ENCODE measurements at places on chromosomes 6 and 20. TPM values are rescaled to one million over a fixed set of nuclear protein-coding genes. Genes with fewer than 3 reads are reported as not detected.

COQ3 gene
- 8.9 TPM for total RNA-seq

CLIC5 gene
- total RNA-seq: not detected

RPRD1B gene
- total RNA-seq: 36.0 TPM

SPACA1 gene
- not detected for total RNA-seq

OXT gene
- not detected for total RNA-seq

CASS4 gene
- 0.49 TPM for total RNA-seq

DNA sequence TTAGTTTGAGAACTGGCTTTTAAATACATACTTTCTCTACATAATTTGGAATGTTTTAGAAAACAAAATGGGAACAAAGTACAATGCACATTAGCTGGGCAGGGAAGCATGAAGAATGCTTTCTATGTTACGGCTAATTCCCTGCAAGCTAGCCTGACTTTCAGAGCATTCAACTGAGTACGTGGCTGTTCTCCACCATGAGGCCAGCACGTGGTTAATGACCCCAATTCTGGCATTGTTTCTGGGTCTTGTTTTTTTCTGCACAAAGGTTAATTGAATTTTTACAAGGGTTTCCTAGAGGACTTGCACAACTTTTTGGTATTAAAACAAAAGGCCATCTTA lies 208.6 kb upstream of the AGPAT4 start:
- no peak for DNase-seq

DNA sequence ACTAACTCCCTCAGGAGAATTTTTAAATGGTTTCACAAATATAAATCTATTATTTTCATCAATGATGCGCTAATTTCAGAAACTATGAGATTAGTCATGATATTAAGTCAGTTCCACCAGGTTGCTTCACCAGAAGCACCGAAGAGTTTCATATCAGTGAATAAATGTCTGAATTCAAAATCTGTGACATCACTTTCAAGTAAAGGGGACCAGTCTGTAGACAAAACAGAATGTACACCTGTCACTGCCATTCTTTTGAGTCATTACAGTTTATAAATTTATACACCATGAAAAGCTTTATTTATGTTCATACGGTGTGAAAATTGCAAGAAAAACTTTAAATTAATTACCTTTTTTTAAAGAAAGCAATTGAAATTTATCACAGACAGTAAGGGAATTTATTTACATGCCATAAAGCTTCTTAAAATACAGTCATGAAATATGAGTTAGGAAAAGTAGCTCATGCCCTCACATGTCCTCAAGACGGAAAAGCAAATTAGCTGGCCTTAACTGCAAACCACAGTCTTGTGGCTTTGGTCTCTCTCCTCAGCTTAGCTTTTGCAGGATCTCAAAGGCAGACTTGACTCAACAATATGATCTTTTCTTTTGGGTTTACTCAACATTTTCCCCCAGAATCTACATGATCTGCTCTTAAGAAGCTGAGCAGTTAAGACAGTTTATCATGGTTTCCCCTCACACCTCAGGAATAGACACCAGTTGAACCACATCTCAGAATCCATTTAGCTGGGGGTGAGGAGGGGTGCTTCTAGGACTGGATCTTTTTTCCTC lies 177.7 kb upstream of the MCHR2 start:
- no peak for DNase-seq

DNA sequence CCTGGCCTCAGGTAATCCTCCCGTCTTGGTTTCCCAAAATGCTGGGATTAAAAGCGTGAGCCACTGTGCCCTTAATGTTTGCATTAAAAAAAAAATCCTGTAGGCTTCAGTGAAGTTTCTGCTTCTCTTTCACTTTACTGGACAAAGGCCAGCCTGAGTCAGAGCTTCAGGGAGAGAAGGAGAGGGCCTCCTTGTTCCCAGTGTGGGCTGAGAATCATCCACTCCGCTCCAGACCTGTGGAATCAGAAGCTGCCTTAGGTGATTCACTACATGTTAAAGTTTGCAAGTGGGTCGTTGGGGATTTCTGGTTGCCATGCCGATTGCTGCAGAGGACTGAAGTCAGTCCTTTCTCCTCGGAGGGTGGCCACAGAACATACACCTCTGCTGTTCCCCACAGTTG lies 113.3 kb upstream of the EEF1E1 start:
- peak; percentile 47 for DNase-seq

DNA sequence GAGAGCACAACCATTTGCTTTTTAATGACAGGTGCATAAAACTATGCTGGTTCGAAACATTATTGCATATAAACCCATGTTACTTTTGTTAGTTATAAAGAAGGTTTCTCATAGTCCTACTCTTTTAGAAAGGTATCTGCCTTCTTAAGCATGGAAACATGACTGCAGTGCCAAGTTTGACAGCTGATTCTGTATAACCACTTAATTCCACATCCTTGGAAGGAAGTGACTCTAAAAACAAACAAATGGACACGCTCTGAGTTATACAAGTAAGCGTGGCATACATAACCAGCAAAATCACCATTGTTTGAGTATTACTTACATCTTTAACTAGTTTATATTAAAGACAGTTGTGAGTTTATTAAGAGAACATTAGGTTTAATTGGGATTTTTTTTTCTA lies 125.0 kb upstream of the HDGFL1 start:
- DNase-seq: no peak

- DNase-seq: no peak
Observed at GRCh38 chr6:24387818-24388217, 14.9 kb upstream of the MRS2 start.

GRCh38 chr6:42783177-42783875 lies 1.5 kb downstream of the BICRAL start:
- DNase-seq: peak; percentile 73

DNA sequence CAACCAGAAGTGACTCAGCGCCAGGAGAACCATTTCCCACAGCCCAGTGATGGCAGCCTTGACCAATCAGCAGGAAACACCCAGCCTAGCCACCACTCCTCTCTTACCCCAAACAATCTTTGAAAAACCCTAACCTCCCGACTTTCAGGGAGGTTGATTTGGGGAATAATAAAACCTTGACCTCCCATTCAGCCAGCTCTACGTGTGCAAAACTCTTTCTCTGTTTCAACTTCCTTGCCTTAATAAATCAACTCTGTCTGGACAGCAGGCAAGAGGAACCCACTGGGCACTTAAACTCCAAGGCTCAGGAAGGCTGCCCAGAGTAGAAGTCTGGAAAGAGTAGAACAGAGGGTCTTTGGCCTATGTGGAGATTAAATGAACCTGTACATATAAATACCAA lies 35.0 kb downstream of the SERPINB1 start:
- no peak for DNase-seq

DNA sequence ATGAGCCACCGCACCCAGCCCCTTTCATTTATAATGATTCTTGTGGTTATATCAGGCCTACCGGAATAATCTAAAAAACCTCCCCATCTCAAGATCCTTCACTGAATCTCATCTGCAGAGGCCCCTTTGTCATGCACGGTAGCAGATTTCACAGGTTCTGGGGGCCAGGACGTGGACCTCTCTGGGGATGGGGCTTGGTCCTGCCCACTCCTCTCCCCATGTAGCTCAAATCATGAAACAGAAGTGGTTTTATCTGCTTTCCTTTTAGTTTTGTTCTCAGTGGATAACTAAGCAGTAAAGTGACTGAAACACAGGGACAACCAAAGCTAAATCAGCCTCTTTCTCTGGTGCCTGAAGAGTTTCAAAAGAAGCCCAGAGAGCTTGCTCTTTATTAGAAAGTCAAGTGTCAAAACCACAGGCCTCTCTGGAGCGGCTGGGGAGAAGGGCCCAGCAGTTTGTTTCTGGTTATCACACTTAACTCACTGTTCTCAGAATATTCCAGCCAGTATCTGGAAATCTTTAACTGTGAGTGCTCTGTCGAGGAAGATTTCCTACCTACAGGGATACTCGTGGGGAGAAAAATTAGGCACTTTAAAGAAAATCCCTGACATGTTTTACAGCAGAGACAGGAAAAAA lies 60.6 kb upstream of the FAM184A start:
- DNase-seq: no peak

DNA sequence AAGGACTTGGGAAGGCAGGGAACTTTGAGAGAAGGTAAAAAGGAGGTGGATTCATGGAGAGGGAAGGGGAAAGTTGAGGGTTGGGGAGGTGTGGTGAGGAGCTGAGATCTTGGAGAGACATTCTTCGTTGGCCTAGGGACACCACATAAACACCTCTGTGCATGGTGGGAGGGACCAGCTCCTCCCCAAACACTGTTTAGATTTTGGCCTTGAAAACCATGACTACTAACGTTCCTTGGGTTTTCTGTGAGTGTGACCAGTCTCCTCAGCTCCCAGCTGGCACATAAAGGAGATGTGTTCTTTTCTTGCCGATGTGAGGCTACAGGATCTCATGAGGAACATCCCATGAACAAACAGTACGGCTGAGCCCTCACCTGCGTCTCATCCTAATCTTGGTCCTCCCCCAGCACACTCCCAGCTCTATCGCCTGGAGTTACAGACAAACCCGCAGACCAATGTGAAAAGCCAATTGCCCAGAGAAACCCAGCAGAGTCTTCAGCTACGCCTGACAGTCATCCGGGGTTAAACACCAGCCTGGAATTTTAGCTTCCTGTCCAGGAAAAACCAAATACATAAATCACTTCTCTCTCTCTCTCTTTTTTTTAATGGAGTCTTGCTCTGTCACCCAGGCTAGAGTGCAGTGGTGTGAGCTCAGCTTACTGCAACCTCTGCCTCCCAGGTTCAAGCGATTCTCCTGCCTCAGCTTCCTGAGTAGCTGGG lies 22.0 kb upstream of the DDR1 start:
- DNase-seq: no peak

DNA sequence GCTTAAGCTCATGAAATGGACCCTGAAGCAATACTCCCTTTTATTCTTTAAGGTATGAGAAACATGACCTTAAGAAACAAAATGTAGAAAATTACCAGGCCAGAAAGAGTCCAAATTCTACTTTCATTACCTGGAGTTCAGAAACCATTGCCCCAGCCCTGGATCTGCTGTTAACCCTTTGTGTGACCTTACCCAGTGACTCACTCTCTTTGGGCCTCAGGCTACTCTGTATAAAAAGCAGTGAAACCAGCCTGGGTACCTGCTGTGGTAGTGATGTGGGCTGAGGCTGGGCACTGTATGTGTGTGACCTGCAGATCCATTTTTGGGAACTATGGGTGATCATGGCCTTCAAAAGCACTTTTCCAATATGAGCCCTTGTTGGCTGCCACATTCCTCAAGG lies 47.2 kb downstream of the SLC9A8 start:
- no peak for DNase-seq

DNA sequence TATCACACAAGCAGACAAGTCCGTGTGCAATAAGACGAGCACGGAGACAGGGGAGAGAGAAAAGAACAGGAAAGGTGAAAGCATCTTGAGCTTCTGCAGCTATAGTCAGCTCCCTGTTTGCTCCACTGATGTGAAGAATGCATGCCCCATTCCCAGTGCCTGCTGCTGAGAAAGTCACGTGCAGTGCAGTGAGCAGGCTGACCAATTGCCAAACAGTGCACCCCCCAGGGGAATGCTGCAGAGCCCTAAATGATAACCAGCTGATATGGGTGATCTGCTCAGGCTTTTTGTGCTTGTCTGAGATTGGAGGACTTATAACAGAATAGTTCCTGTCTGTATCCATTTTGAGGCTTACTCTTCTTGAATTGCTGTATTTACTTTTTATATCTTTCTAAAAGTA lies 121.5 kb downstream of the PACRG start:
- no peak for DNase-seq

GRCh38 chr6:158361068-158361467 lies 48.8 kb downstream of the TULP4 start:
- no peak for DNase-seq

DNA sequence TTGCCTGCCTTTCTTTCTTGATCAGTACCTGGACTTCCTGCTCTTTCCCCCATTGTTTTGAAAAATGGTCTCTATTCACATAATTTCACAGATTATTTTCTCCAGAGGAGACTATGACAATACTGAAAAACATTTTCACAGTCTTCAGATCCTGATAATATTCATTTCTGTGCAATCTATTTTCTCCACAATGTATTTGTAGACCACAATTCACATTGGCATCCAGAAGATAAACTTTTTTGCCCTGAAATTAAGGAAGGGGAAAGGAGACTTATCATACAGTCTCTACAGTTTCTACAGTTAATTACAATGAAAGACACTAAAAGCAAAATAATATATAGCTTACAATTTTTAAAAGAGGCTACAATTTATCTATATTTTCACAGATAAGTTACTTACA lies 18.4 kb downstream of the LCA5 start:
- no peak for DNase-seq

DNA sequence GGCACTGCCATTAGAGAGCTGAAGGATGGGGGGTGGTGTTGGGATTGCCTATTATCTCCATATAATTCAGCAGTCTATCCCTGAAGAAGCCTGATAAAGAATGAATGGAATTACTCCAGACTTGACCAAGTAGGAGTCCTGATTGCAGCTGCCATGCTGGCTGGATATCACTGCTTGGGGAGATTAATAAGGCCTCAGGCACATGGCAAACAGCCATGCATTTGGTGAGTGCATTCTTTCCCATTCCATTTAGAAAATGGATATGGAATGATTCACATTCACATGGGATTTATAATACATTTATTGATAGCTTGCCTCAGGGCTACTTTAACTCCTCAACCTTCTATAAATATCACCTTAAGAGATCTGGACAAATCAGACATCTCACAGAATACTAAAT lies 49.6 kb upstream of the HLA-A start:
- DNase-seq: peak; percentile 3

DNA sequence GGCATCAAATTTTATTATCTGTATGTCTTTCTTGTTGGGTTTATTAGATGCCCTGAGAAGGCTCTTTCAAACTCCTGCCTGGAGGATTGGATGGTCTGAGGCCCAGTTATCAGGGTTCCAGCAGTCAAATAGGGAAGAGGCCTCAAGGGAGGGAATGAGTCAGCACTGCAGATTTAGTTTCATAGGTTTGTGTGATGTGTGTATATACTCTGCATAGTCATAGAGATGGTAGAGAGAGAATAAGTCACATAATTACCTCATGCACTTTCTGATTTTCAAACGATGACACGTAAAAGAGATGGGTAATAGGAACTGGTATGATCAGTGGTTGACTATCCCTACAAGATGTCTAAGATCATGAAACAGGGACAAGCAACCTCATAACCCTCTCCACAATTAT lies 82.1 kb downstream of the ADAT2 start:
- peak; percentile 62 for DNase-seq

- DNase-seq: peak; percentile 77
Observed at GRCh38 chr6:116405138-116405537, 34.4 kb downstream of the DSE start.

Measured in fibroblast of the aortic adventitia (primary cell).